ENCODE measurements at places on chromosomes 3 and 15.

DNA sequence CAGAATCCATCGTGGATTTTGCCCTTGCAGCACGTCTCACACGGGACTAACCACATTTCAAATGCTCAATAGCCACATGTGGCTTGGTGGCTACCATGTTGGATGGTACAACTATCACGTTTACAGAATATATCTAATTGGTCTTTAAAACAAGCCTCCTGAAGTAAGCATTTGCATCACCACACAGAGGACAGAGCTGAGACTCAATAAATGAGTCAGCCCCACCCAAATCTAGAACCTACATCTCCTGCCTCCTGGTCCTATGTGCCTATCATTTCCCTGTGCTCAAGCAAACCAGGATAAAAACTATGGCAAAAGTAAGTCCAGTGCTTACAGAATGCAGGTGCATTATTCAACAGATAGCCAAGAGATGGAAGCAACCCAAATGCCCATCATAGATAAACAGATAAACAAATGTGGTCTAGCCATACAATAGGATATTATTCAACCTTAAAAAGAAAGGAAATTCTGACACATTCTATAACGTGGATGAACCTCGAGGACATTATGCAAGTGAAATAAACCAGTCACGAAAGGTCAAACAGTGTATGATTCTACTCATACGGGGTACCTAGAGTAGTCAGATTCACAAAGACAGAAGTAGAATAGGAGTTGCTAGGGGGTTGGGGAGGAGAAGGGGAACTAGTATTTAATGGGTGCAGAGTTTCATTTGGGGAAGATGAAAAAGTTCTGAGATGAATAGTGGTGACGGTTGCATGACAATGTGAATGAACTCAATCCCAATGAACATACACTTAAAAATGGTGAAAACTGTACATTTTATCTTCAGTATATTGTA lies 43.9 kb downstream of the SRGAP3 start:
- DNase-seq: no peak
- H3K27ac ChIP-seq: no peak overlapping the region
- H3K4me1 ChIP-seq: no peaks in the 10 kb centered on the region
- no peak overlapping the region for H3K4me3 ChIP-seq
- no peaks in the 10 kb centered on the region for H3K27me3 ChIP-seq

DNA sequence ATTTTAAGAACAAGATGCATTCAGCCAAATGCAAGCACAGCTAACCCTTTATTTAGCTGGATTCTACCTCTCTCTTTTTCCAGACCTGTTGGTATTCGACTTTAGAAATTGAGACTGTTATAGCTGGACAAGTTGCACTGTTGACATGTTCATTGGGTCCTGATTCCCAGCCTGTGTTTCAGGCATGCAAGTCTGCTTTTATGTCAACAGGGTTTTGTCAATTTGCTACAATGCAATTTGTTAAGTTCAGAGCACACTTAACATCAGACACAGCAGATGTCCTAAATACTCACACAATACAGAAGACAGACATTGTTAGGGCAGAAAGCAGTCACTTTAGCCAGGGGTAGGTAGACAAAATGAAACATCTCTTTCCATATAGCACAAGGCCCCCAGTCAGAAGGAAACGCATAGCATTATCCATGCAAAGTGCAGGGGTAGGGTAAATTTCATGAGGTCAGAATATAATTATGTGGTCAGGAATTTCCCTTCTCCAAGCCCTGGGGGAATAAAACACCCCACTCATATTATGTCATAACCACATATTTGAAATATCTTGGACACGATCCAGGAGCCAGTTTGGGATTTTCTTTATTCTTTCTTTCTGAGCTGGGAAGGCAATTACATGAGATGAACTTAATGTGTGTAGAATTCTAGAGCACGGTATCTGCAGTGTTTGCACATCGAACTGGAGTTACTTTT lies 504.1 kb downstream of the NTRK3 start:
- H3K27me3 ChIP-seq: peaks cover 1% of the 10 kb centered on the region
- H3K4me1 ChIP-seq: no peaks in the 10 kb centered on the region
- H3K27ac ChIP-seq: no peak overlapping the region
- no peak overlapping the region for H3K4me3 ChIP-seq
- no peaks in the 10 kb centered on the region for H3K36me3 ChIP-seq

DNA sequence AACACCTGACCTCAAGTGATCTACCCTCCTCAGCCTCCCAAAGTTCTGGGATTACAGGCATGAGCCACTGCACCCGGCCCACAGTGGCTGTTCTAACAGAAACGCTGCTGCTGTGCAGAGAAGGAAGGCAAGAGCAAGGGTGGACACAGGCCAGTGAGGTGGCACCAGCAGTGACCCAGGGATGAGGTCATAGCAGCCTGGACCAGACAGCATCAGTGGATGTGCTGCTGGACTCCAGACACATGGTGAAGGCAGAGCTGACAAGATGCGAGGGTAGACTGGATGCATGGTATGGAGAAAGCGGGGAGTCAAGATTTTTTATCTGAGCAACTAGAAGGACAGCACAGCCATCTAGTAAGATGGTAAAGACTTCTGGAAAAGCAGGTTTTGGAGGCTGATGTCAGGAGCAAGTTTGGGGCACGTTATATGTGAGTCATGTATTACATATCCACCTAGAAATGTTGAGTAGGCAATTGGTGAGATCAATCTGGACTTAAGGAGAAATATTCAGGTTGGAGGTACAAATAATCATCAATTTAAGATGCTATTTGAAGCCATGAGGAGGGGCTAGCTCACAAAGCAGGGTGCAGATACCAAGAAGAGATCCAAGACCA lies 22.1 kb upstream of the TJP1 start:
- H3K4me1 ChIP-seq: no peaks in the 10 kb centered on the region
- no peak overlapping the region for H3K27ac ChIP-seq
- H3K27me3 ChIP-seq: peaks cover 44% of the 10 kb centered on the region
- H3K4me3 ChIP-seq: no peak overlapping the region
- no peak for DNase-seq

DNA sequence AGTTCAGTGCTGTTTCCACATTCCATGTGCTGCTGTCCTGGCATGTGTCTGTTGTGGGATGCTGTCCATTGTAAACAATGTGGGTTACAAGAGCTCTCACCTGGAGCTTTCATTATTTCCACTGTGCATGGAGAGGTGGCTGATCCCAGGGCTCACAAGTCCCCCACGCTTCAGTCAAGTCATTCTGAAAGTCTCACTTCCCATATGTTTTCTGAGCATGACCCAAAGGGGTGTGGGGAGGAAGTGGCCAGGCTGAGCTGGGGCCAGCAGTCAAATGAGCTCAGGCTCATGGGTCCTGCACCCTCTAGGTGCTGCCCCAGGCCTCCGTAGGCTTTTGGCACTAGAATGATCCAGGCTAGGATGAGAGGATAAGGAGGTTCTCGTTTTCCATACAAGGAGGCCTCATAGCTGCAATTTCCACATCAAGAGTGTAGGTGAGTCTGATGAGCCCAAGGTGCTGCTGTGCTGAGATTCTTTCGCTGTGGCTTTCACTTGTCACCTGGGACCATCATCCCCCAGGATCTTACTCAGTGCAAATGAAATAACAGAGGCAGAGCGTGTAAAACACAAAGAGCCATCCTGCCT lies 22.0 kb downstream of the STARD5 start:
- peak overlapping the region; percentile 98 for H3K4me3 ChIP-seq
- H3K4me1 ChIP-seq: peaks cover 58% of the 10 kb centered on the region
- peaks cover 99% of the 10 kb centered on the region for H3K36me3 ChIP-seq
- H3K27me3 ChIP-seq: no peaks in the 10 kb centered on the region

GRCh38 chr3:17027318-17027717 lies 142.6 kb downstream of the PLCL2 start:
- DNase-seq: no peak
- H3K36me3 ChIP-seq: peaks cover 46% of the 10 kb centered on the region
- no peaks in the 10 kb centered on the region for H3K27me3 ChIP-seq
- H3K4me3 ChIP-seq: no peak overlapping the region
- H3K4me1 ChIP-seq: peaks cover 62% of the 10 kb centered on the region
